ENCODE measurements at places on chromosomes 16 and 17.

- DNase-seq = no peak
Observed at GRCh38 chr17:79648181-79648831, 37.5 kb upstream of the RBFOX3 start.

- no peak for DNase-seq
Observed at GRCh38 chr17:30148376-30148775, 31.8 kb downstream of the NSRP1 start.

- no peak for DNase-seq
Observed at GRCh38 chr16:82055117-82055516, 20.1 kb downstream of the HSD17B2 start.

GRCh38 chr16:46691726-46692125, 2.3 kb downstream of the ORC6 start:
- no peak for DNase-seq

DNA sequence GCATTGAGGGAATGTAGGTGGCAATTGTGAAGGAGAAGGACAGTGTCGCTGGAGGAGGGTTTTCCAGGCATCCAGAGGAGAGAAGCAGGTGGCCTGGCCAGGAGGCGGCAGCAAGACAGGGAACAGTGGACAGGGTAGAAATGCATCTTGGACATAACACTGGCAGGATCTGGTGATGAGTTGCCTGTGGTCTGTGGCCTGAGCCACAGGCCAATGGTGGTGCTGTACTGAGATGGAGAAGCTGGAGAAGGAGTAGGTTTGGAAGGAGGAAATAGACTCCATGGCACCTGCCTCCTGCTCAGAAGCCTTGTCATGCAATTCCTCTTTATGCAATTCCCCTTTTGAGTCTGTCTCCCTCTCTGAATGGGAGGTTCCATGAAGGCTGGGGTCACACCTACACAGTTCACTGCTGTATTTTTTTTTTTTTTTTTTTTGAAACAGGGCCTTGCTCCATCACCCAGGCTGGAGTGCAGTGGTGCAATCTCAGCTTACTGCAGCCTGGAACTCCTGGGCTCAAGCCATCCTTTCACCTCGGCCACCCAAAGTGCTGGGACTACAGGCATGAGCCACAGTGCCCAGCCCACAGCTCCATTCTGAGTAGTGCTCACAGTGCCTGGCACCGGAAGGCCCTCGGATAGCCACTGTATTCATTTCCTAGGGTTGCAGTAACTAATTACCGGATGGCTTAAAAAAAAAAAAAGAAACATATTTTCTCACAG, 13.5 kb upstream of the CACNG4 start:
- no peak for DNase-seq

GRCh38 chr17:29714146-29714545, 91.4 kb upstream of the CORO6 start:
- DNase-seq = no peak
